ENCODE measurements at places on chromosomes 6 and 20.

- no peak for DNase-seq
These were observed 125.1 kb upstream of the NXT1 start for GRCh38 chr20:23225407-23226060.

DNA sequence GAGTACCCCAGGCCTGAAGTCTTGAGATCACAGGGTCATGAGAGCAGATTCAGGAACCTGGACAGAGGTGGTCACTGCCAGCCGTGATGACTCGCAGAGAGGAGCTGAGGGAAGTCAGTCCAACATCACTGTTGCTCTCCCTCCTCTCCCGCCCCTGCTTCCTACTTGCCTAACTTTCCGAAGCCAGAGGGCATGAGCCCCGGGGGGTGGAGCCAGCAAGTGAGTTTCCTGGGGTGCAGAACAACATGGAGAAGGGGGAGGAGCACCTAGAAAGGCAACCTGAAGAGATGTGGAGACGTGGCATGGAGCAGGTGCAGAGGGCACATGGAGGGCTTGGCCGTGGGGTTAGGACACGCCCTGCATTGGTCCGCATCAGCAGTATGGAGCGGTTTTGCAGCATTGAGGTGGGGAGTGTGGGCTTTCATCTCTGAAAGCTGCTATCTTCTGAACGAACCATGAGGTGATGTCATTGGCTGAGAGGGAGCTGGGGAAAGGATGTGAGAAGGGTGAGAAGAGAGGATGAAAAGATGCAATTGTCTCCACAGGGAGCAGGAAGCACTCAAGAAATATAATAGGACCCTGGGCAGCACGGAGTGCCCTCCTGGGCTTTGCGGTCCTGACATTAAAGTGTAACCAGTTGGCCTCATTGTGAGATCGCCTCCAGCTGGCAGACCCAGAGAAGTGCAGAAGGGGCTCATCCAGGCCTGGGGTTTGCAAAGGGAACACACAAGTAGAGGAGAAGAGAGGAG, 25.0 kb downstream of the GDAP1L1 start:
- no peak for DNase-seq

- no peak for DNase-seq
These were observed 608.4 kb upstream of the SYNCRIP start for GRCh38 chr6:86251106-86251505.

DNA sequence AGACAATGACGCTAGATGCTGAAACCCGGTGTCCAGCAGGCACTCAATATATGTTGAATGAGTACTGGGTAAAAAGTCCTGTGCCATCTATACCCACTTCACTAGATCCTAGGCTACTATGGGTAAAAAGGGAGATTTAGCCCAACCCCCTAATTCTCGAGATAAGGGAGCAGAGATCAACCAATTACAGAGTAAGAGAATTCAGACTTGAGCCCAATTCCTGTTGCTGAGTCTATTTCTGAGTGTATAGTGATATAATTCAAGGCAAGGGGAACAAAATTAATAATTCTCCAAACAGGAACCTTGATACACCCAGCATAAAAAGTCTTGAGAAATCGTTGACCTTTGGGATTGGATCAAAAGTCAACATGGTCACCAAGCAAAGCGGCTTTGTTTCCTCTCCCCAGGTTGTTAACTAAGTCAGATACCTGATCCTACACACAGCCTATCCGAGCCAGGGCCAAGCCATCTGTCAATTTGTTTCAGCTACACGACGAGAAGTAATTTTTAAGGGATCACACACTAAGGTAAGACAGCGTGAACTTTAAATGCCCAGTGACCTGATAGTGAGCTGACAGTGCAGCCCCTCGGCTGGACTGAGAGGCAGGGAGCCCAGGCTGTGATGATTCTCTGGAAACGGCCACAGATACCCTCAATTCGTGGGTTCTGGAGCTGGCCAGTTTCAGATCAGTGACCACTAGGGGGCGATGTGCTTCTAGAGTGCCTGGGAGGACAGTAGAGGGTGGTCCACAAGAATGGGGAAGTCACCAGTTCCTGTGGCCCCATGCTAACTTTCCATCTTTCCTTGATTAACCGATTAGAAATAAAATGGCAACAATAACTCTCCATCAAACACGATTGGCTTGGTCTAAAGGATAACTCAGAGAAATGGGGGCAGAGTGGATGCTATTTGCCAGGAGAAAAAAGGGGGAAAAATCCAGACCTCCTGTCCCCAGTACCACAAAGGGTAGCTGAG, 46.2 kb downstream of the SLC22A23 start:
- peak; percentile 12 for DNase-seq

DNA sequence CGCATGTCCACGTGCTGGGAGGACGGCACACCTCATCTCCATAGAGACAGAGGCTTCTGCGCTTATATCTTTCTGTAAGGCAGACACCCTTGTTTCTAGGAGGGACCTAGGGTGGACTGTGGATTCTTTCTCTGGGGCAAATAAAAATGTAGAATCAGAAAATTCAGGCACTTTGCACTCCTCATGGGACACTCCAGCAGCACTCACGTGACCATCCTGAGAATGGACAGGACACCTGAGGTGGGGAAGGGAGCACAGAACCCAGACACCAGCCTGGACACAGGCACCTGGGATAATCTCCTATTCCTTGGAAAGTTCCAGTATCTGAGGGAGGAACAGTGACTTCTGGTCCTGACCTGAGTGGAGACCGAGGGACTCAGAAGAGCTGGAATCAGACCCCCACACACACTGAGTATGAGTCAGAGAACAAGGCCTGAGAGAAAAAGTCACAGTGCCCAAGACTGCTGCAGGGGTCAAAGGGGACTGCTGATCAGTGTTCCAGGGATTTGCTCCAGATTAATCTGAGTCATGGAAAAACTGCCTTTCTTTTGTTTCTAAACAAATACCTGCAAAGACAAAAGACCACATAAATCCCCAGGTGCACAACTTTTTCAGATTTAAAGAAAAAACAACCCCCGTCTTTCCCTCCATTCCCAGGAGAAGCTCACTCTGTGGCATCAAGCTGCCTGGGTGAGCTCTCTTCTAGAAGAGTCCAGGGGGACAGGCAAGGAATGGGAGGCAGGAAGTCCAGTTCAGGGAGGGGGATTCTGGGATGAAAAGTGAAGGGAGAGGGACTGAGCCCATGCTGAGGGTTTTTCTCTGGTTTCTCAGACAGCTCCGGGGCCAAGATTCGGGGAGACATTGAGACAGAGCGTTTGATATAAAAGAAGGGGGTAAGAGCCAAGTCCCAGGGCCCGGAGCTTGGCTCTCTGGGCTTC, 35.6 kb upstream of the MICB start:
- DNase-seq = no peak

DNA sequence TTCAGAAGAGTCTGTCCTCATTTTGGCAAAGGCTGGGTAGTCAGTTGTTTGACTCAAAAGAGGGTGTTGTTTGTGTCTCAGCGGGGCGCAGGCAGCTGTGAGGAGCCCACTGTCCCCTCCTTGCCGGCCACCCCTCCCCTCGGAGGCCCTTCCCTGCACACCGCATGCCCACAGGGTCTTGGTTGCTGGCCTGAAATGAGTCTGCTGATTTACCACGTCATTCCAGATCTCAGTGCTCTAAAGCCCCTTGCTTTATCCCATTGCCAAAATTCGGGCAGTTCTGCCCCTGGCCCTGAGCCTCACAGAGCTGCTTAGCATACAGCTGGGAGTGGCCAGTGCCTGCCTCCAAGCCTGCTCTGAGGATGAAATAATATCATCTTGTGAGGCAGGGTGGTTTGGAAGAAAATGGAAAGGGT, 220.7 kb downstream of the UST start:
- DNase-seq = no peak

DNA sequence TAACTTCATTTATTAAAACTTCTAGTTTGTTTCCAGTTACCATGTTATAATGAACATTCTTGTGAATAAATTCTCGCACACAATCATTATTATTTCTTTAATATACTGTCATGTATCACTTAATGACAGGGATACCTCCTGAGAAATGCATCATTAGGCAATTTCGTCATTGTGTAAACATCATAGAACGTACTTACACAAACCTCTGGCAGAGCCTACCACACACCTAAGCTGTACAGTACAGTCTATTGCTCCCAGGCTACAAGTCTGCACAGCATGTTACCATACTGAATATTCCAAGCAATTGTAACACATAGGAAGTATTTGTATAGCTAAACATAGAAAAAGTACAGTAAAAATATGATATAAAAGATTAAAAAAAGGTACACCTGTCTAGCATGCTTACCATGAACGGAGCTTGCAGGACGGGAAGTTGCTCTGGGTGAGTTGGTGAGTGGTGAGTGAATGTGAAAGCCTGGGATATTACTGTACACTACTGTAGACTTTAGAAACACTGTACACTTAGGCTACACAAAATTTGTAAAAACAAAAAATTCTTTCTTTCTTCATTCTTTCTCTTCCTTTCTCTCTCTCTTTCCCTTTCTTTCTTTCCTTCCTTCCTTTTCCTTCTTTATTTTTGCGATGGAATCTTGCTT, 268.2 kb upstream of the SOX4 start:
- DNase-seq = no peak

- DNase-seq = peak; percentile 60
These were observed 801 bp downstream of the FBXL4 start for GRCh38 chr6:98946879-98947410.

DNA sequence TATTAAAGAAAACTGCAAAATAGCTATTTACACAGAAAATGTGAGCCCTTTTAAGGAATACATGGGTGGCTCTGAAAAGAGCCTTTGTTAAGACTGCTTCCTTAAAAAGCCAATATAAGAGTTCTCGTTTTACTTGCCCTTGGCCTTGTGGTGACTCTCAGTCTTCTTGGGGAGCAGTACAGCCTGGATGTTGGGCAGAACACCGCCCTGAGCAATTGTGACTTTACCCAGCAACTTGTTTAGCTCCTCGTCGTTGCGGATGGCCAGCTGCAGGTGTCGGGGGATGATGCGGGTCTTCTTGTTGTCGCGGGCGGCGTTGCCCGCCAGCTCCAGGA, 111.5 kb downstream of the HFE start:
- no peak for DNase-seq

- no peak for DNase-seq
These were observed 83.8 kb downstream of the UST start for GRCh38 chr6:148830614-148831013.

DNA sequence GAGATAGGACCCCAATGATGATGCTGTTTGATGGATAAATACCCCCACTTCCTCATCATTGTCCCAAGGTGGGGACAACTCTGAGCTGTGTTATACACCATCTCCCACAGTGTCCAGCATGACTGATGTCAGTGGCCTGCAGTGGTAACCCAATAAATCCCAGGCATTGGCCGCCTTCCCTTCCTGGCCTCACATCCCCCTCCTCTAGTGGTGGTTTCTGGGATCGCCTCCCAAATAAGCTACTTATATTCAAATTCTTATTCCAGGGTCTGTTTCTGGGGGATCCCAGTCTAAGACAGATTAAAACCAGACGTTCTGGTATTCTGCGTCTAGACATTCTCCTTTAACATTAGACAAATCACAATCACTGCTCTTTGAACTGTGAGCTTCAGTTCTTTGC, 90.6 kb downstream of the SCP2D1 start:
- DNase-seq = no peak

DNA sequence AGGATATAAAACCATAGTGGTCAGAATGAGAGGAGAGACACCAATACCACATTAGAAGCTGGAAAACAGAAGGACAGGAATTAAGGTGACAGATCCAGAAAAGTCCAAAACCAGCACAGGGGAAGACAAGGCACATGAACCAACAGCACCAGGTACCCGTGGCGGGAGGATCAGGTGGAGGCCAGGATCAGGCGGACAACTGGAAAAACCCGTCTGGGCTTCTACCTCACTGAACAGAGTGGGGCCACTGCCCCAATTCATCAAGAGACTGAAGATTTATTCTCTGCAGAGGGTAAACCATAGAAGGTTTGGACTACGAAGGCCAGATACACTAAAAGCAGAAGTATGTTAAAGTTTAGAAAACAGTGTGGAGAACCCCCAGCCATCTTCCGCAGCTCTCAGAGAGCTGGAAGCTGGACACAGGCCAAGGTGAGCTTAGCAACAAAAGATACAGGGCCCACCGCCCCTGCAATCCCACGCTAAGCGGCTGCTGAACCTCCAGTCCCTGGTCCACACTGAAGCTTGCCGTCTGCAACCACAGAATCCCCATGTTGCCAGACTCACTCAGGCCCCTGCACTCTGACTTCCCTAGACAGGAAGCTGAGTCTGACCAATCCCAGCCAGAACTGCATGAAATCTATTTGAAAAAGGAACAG, 29.9 kb downstream of the ABHD12 start:
- DNase-seq = no peak

DNA sequence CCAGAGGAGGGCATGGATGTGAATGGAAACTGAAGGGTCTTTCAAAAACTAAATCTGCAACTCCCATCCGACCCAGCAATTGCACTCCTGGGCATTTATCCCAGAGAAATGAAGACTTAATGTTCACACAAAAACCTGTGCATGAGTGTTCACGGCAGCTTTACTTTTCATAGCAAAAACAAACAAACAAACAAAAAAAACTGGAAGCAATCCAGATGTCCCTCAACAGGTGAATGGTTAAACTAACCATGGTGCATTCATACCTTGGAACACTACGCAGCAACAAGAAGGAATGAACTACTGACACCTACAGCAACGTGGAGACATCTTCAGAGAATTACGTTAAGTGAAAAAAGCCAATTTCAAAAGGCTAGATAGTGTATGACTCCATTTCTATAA, 32.2 kb downstream of the PMEPA1 start:
- no peak for DNase-seq

DNA sequence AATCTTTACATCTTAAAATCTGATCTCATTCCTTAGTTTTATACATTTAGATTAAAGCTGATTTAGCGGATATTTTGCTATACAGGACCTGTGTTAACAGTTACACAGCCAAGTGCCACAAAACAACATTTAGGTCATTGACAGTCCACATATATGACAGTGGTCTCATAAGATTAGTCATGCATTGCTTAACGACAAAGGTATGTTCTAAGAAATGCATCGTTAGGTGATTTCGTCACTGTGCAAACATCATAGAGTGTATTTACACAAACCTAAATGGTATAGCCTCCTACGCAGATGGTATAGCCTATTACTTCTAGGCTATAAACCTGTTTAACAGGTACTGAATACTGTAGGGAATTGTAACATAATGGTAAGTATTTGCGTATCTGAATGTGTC, 21.6 kb downstream of the ADGRG6 start:
- peak; percentile 44 for DNase-seq

- no peak for DNase-seq
These were observed 75.9 kb downstream of the GFOD1 start for GRCh38 chr6:13411484-13411883.

GRCh38 chr6:30006170-30007131, 54.6 kb upstream of the POLR1H start:
- no peak for DNase-seq

DNA sequence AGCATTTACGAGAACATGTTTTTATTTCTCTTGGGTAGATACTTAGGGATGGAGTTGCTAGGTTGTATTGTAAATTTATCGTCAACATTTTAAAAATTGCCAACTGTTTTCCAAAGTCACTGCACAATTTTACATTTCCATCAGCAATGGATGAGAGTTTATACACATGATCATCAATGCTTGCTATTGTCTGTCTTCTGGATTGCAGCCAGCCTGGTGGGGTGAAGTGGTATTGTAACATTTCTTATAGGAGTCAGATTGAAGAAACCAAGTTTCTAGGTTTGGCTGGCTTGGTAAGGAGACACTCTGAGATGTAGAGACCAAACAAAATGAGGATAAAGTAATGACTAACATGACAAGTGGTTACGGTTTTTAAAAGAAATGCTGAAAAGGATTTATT, 57.1 kb upstream of the HDDC2 start:
- DNase-seq = no peak

GRCh38 chr6:71040043-71040442, 83.2 kb upstream of the B3GAT2 start:
- DNase-seq = no peak

Data from RKO (cell line).